ENCODE measurements at places on chromosomes 2 and 18. TPM values are rescaled to one million over a fixed set of nuclear protein-coding genes. Genes with fewer than 3 reads are reported as not detected.
A peak's percentile ranks its signal among the peaks of the same experiment; 100 is the strongest.

Gene ALK
- total RNA-seq = 0.21 TPM

DNA sequence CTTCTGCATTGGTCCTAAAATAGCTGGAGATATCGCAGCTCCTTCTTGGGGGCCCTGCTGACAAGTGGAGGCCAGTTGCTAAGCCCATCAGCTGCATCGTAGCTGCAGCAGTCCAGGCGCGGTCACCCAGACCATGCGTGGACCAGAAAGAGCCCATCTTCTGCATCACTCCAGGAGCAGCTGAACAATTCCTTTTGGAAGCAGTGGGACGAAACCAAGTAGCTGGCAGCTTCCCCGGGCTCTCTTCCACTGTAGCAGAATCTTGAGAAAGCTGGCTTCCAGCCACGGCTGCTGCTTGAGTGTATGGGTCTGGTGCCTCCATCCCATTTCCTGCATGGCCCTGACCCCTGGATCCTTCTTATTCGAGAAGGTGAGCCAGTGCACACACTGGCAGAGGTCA is 22.2 kb upstream of the CAB39 start:
- DNase-seq = peak; percentile 60

Gene SRSF7
- 57.6 TPM for total RNA-seq

- peak; percentile 76 for DNase-seq
These were observed 16.8 kb upstream of the ATP8B1 start for GRCh38 chr18:57819671-57820460.

Gene IDH1
- 79.9 TPM for total RNA-seq

Gene CD8A
- 2.8 TPM for total RNA-seq
